Hematopoietic multipotent progenitor cell (in vitro differentiated cells): ENCODE measurements at places on chromosomes 6 and 20. TPM values are rescaled to one million over a fixed set of nuclear protein-coding genes. Genes with fewer than 3 reads are reported as not detected.

Gene FOXA2
- not detected for total RNA-seq

Gene OPN5
- total RNA-seq = under 0.01 TPM

Gene PSMB1
- total RNA-seq = 183 TPM

Gene HRH3
- total RNA-seq = not detected

Gene CST5
- total RNA-seq = not detected

Gene UBE2C
- total RNA-seq = 3.8 TPM

Gene MYH7B
- 0.54 TPM for total RNA-seq

Gene BANF2
- total RNA-seq = not detected

Gene TSPO2
- not detected for total RNA-seq

Gene CALHM4
- not detected for total RNA-seq

Gene LY6G5C
- 3.5 TPM for total RNA-seq

Gene GINS1
- 3.2 TPM for total RNA-seq

Gene RAET1E
- under 0.01 TPM for total RNA-seq

Gene HFE
- 0.27 TPM for total RNA-seq

Gene TOX2
- not detected for total RNA-seq

Gene SYTL3
- 6.5 TPM for total RNA-seq

Gene RIPOR2
- total RNA-seq = 55.5 TPM

Gene OTOR
- not detected for total RNA-seq

Gene AIF1
- 66.8 TPM for total RNA-seq

Gene TXLNB
- total RNA-seq = 0.81 TPM

Gene TPD52L1
- total RNA-seq = 1.1 TPM

Gene PNLDC1
- total RNA-seq = not detected

Gene TGM3
- total RNA-seq = not detected

Gene PPP1R10
- total RNA-seq = 71.9 TPM

Gene TNNC2
- 1.1 TPM for total RNA-seq

Gene PSORS1C1
- total RNA-seq = 0.27 TPM

Gene HLA-G
- not detected for total RNA-seq

Gene MRS2
- total RNA-seq = 14.3 TPM

Gene MCHR2
- not detected for total RNA-seq

Gene DLGAP4
- total RNA-seq = 26.1 TPM

Gene BTN1A1
- not detected for total RNA-seq

Gene HEY2
- total RNA-seq = not detected

Gene BPIFB4
- total RNA-seq = not detected

Gene B3GALT4
- 14.3 TPM for total RNA-seq

Gene TMEM244
- not detected for total RNA-seq

Gene EPHA7
- not detected for total RNA-seq

Gene ZNF165
- 1.6 TPM for total RNA-seq

Gene PLA2G7
- total RNA-seq = not detected

Gene HCRTR2
- total RNA-seq = not detected

Gene GPR6
- total RNA-seq = not detected

Gene PPP1R16B
- total RNA-seq = 10.8 TPM

Gene GPLD1
- 3.0 TPM for total RNA-seq

Gene GINM1
- 10.0 TPM for total RNA-seq

Gene TRIM31
- not detected for total RNA-seq

Gene COL19A1
- under 0.01 TPM for total RNA-seq

Gene SLC17A2
- total RNA-seq = not detected

Gene SMIM29
- total RNA-seq = 35.5 TPM

Gene PRDM1
- 0.27 TPM for total RNA-seq

Gene EEF1A2
- total RNA-seq = 0.27 TPM

Gene CST2
- not detected for total RNA-seq
